ENCODE measurements at places on chromosomes 5 and 9.

DNA sequence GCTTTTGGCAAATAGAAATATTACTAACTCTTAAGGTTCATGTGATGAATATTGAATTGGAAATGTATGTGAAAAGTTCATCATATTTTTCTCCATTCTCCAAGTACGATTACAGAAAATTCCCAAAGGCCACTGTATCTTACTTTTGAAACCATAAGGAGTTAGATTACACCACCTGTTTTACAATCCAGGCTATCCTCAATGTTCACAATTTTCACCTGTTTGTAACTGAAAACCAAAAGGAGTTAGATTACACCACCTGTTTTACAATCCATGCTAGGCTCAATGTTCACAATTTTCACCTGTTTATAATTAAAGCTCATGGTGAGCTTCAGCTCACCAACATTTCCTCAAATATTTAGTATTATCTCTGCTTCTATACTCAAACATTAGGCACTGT, 188.0 kb downstream of the HCN1 start:
- DNase-seq = no peak

GRCh38 chr9:129781131-129781530, 21.9 kb upstream of the TOR1B start:
- no peak for DNase-seq

- no peak for DNase-seq
Measured at GRCh38 chr9:95349091-95350038, 31.9 kb upstream of the FANCC start.

DNA sequence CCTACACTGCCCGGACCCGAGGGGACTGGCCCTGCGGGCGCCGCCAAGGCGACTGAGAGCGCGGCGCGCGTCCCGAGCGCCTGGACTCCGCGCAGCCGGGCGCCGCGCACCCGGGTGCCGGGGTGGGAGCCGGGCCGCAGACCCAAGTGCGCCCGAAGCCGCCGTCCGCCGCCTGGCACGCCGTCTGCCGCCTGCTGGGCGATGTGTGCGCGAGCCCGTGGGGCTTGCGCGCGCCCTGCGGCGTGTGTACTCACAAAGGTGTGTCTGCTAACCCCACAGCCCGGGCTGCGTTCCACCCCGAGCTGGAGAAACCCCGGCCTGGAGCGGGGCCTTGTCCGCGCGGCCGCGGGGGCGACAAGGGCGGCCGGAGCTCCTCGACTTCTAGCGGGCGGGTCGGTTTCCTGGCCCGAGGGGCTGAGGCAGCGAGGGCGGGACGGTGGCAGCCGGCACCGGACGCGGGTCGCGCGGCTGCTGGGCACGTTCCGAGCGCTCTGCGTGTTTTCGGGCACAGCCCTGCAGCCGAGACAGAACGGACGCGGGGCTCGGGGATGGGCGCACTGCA, 1.1 kb upstream of the ZSWIM6 start:
- DNase-seq = peak; percentile 83

GRCh38 chr5:17412760-17413671, 85.0 kb upstream of the TAF11L2 start:
- DNase-seq = no peak

All from fibroblast of pulmonary artery (primary cell).